ENCODE measurements at places on chromosomes 2 and 18. TPM values are rescaled to one million over a fixed set of nuclear protein-coding genes. Genes with fewer than 3 reads are reported as not detected.

- peaks cover 13% of the 10 kb centered on the region for H3K27me3 ChIP-seq
- H3K27ac ChIP-seq, result no peak overlapping the region
- no peaks in the 10 kb centered on the region for H3K36me3 ChIP-seq
- DNase-seq, result no peak
- H3K4me3 ChIP-seq, result no peak overlapping the region
- no peaks in the 10 kb centered on the region for H3K4me1 ChIP-seq
Measured at GRCh38 chr2:216634370-216635148, 1.3 kb downstream of the IGFBP2 start.

- H3K27me3 ChIP-seq, result no peaks in the 10 kb centered on the region
- H3K4me3 ChIP-seq, result no peak overlapping the region
- no peaks in the 10 kb centered on the region for H3K4me1 ChIP-seq
- H3K36me3 ChIP-seq, result no peaks in the 10 kb centered on the region
- H3K27ac ChIP-seq, result no peak overlapping the region
- DNase-seq, result no peak
Measured at GRCh38 chr2:189253836-189254235, 74.3 kb upstream of the COL5A2 start.

DNA sequence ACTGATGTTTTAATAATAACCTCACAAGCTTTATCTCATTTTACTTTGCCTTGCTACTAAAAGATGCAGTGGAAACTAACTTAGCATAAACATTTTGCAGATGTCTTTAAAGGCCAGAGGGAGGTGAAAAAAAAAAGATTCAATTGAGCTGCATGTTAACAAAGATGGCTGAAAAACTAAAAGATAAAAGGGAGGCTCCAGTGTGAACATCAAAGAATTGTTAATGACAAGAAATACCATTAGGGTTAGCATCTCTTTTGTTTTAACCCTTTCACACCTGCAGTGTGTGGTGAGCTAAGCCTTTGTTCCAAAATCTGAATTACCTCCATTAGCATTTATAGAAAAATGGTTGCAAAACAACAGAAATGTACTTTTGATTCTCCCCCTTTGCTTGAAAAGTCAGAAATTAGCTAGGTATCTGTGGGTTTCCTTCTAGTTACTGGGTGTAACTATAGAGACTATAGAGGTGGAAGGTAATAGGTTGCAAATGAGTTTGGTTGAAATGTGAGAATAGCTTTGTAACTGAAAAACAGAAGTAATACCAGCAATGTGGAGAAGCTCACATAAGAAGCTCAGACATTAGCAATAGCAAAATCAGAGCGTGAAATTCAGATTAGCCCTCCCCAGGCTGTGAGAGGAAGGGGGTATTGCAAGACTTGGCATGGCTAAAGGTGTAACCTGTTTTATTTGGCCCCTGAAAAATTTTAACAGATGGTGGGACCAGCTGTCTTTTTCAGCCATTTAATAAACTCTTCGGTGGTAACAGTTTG is 34.8 kb upstream of the SP5 start:
- H3K27ac ChIP-seq, result no peak overlapping the region
- peaks cover 7% of the 10 kb centered on the region for H3K4me1 ChIP-seq
- H3K36me3 ChIP-seq, result no peaks in the 10 kb centered on the region
- H3K27me3 ChIP-seq, result no peaks in the 10 kb centered on the region
- DNase-seq, result no peak
- no peak overlapping the region for H3K4me3 ChIP-seq

- no peaks in the 10 kb centered on the region for H3K36me3 ChIP-seq
- H3K4me3 ChIP-seq, result no peak overlapping the region
- no peak for DNase-seq
- no peak overlapping the region for H3K27ac ChIP-seq
Measured at GRCh38 chr18:10516078-10516477, 9.7 kb upstream of the NAPG start.

Gene PDCL3
- polyA plus RNA-seq, result 73.6 TPM

All from CD4-positive, alpha-beta memory T cell (primary cell).